ENCODE measurements at places on chromosomes 2 and 18.

DNA sequence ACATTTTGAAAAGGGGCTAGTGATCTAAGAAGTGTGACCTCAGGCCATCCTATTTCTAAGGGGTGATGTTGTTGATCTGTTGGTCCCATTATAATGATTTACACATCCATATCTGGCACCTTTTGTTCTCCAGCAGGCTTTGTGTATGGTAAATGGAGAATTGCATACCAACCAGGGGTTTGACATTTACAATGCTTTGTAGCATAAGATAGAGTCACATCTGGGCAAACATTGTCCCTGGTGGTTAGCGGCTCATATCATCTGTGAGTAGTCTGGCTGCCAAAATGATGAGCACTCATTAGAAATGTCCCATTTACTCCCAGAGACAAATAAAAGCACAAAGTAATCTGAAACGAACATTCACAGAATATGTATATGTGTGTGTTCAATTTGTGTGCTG, 1775.5 kb upstream of the CELF4 start:
- no peak for DNase-seq

- DNase-seq, result peak; percentile 68
These were observed 15.7 kb downstream of the ZFP36L2 start for GRCh38 chr2:43210467-43211303.

- no peak for DNase-seq
These were observed 2.6 kb downstream of the SLC14A1 start for GRCh38 chr18:45726603-45727002.

GRCh38 chr2:152440460-152440859, 105.5 kb downstream of the FMNL2 start:
- no peak for DNase-seq

GRCh38 chr2:20925265-20925889, 102.5 kb upstream of the LDAH start:
- peak; percentile 13 for DNase-seq

GRCh38 chr18:1048032-1048431, 143.4 kb downstream of the ADCYAP1 start:
- no peak for DNase-seq

GRCh38 chr2:173990970-173991819, 26.0 kb upstream of the SP3 start:
- DNase-seq, result peak; percentile 21

- DNase-seq, result no peak
These were observed 41.2 kb upstream of the RAB27B start for GRCh38 chr18:54787121-54787520.

GRCh38 chr2:113757138-113757657, 756 bp upstream of the SLC35F5 start:
- no peak for DNase-seq

DNA sequence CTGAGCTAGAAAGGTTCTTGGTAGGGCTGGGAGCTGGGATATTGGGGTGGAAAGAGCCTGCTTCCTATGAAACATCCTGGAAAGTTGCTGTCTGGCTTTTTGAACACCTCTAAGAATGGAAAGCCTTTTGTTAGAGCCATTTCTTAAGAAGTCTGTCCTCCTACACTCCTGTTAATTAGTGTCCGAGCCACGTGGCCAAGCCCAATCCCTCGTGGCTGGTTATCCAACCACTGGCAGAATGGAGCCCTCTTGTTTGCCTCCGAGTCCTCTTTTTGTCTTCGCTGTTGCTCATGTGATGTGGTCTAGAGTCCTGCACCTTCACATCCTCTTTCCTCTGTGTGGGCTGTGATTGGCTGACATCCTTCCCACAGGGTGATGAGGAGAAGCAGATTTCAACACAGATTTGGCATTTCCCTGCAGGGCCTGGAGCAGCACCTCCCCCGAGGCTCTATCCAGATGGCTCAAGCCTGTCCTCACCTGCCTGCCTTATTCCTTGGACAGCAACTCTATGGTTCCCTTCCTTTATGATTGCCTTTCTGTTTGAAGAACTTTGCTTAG, 8.2 kb upstream of the TOGARAM2 start:
- DNase-seq, result peak; percentile 13

- no peak for DNase-seq
These were observed 181.3 kb upstream of the LINC00305 start for GRCh38 chr18:64330161-64330560.

DNA sequence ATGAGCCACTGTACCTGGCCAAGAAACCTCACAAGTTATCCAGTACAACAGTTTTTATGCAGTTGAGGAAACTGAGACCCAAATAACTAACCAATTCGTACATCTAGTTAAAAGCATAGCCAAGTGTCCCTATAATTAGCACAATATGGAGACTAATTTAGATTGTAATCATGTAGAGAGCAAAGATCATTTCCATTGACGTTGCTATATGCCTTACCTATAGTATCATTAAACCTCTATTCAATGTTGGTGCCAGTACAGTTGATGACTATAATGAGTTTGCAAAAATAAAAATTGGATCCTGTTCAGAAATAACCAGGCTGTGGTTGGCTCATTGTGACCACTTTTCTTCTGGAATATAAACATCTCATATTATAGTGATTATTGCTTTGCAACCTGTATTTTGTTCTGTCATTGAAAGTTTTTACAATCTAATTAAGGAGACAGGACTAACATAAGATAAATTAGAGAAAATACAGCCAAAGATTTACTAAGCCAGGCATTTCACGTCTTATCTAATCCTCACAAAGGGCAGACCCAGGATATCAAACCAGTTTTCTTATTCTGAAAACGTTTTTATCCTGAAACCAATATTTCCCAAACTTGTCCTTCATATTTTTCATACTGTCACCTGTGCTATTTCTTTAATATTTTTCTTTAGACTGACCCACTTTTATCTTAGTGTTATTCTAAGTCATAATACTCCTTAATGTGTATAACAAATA, 130.0 kb upstream of the STON1 start:
- DNase-seq, result no peak

DNA sequence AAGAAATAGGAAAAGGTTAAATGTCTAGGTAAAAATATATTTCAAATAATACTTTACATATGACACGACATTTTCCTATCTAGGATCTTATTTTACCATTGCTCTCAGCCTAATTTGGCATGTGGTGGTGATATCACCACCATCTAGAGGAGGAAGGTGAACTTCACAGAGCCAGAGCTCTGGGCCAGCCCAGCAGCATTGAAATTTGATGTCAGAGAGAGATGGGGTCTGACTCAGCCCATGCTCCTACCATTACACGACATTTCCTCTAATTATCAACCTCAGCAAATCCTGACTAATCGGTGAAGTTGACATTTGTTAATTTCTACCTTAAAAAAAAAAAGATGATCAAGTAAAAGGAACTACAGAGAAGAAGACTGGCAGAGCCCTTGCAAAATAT, 42.3 kb downstream of the LRRTM4 start:
- DNase-seq, result no peak

DNA sequence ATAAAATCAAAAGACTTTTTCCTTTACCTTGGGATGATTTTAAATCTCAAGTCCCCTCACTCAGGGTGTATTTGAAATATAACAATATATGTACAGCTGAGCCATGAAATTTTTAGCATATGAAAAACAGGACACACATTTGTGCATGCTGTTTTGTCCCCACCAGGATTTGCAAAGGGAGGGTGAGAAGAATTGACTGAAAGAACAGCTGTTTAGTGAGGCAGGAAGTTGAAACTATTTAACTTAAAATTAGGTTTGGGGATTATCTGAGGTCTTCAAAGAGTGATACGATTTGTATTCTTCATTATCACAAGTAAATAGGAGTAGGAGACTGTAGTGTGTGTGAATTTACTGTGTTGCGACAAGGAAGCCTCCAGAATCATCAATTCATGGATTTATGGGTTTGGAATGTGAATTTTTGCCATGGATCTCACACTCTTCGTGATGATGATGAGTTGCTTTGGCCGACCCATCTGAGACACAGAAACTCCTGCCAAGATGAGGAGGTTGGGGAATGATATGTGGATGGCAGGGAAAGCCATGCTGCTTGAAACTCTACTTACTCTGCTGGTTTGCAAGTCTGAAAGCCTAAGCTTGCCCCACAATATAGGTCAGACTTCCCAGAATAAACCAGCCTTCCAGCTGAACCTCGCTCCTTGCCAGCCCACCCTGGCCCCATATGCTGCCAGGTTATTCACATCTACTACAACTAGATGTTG, 31.0 kb upstream of the SPATS2L start:
- no peak for DNase-seq

GRCh38 chr18:25739376-25739775, 351.0 kb downstream of the SS18 start:
- no peak for DNase-seq

Data from activated naive CD4-positive, alpha-beta T cell treated with anti-CD3 and anti-CD28 coated beads for 36 hours (primary cell).